H9 (cell line): ENCODE measurements at places on chromosomes 12 and 14.

DNA sequence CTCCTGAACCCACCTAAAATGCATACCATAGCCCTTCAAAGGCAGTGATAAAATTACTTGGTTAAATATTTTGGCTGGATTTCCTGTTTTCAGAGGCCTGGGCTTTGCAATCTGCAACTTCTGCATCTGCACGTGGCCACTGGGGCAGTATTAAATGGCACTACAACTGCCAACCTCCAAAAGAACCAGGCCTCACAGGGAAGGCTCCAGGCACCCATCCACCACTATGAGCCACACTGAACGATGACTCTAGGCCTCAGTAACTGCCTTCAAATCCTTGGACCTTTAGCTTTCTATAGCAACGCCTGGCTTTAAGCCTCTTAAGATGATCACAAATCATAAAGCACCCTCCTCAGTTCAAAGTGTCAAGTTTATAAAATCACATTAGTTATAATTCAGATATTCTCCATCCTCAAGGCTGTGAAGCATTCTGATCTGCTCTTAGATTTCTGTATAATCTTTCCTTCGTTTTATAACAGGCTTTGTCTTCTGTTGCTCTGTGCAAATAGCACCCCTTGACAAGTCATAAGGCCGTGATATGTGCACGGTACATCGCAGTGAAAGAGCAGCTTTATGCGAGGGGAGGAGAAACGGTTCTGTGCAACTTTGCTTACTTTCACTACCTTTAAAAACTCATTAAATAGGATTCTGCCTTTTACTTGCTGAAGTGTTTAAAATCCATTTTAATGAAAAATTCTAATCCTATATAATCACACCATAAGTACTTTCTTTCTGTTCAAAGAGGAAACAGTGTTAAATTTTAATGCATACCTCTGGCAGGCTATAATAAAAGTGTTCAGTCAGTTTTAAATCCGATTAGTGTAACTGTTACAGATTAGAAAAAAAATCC lies 196.4 kb upstream of the G2E3 start:
- no peak for DNase-seq

DNA sequence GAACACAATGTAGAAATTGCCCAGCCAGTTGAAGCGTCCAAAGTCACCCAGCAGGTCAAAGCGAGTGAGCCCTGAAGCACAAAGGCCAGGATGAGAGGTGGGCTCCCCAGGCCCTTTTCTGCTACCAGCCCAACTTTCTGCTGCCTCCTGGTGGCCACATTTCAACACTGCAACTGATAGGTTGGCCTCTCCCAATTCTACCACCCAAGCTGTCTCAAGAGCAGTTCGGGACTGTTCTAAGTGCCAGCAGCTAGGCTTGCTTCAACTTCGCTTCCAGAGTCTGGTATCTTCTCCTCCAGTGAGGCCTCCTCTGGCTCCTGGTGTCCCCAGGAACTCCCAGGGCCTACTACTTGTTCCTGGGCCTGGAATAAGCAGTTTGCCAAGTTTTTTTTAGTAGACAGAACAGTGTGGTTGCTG lies 3.4 kb upstream of the DHH start:
- peak; percentile 87 for DNase-seq

- DNase-seq, result peak; percentile 90
These were observed 3.1 kb downstream of the MAP3K12 start for GRCh38 chr12:53495903-53496751.

GRCh38 chr12:89697296-89697695 lies 11.3 kb downstream of the ATP2B1 start:
- no peak for DNase-seq

DNA sequence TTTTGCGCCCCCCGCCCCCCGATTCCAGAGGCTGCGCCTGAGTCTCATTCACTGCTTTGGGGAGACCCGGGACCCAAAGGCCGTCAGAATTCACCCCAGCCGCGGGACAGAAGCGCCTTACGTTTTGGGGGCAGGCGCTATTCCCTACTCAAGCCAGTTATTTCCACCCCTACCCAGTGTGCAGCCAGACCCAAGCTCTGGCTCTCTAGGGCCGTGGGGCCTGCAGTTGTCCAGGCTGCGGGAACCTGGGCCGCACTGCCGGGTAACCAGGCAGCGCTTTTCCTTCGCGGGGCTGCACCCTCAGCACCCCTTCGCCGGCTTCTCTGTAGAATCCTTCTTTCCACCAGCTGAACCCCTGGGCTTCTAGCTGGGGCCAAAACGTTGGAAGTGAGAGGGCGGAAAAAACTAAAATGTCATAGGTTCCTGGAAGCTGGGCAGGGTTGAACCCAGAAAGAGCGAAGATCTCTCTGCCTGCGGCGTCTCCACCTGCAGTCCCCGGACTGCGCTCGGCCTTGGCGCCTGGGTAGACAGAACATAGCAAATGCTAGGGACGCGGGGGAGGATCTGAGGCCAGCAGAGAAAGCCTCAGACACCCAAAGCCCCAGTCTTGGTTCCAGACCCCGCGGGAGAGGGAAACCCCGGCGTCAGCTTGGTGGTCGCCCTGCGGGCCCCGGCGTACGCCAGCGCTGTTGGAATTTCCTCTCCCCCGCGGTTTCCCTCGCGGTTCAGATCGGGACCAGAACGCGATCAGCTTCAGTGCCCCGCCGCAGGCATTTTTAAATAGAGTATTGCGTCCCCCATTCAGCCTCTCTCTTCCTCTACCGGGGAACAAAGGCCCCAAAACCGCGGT lies 18.3 kb downstream of the TBX3 start:
- DNase-seq, result peak; percentile 70

- DNase-seq, result peak; percentile 6
These were observed 48.7 kb downstream of the EID3 start for GRCh38 chr12:104352106-104352713.

- no peak for DNase-seq
These were observed 26.2 kb upstream of the ARHGAP5 start for GRCh38 chr14:32050878-32051277.

DNA sequence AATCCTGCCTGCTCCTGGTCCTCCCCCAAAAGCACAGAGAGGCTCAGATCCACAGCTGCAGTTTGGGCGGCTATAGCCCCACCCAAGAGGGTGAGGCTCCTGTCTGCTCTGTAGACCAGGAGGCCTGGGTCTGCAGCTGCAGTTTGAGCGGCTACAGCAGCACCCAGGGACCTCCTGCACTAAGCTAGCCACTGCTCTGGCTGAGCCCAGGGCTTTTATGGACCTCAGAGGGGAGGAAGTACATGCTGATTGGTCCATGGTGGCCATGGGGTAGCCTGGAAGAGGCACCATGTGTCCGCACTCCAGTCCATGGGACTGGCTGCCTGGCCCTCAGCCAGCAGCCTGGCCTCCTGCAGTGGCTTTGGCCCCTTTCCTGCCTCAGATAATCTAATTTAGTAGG lies 49.6 kb upstream of the GSC start:
- no peak for DNase-seq

DNA sequence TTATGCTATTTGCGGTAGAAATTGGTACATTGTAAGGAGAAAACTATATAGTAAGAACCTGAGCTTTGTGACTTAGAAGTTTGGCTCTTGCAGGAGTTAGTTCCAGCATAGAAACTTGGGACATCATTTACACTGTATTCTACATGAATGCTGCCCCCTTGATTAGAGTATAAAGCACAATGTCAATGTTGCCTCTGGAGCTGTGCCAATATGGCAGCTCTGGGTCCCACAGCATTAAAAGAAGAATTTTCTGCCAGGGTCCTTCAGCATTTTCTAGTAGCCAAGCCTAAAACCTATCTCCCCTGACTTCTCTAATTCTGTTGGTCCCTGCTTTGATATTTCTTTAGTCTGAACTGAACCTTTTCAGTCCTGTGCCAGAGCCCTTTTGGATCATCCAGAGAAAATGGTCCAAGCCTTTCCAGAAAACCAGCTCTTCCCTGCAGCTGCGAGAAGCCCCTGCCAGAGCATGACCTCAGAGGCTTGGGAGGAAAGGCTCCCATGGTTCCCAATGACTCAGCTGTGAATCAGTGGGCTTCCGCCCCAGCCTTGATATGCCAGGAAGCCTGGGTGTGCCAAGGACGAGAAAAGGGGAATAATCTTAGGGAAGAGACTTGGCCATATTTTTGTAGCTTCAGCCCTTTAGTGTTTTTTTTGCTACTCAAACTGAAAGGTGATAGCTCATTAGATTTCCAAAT lies 43.2 kb downstream of the PLEKHG7 start:
- DNase-seq, result no peak

GRCh38 chr12:80636832-80637231 lies 70.6 kb upstream of the MYF6 start:
- DNase-seq, result no peak
